ENCODE measurements at places on chromosomes 2 and 18. TPM values are rescaled to one million over a fixed set of nuclear protein-coding genes. Genes with fewer than 3 reads are reported as not detected.

DNA sequence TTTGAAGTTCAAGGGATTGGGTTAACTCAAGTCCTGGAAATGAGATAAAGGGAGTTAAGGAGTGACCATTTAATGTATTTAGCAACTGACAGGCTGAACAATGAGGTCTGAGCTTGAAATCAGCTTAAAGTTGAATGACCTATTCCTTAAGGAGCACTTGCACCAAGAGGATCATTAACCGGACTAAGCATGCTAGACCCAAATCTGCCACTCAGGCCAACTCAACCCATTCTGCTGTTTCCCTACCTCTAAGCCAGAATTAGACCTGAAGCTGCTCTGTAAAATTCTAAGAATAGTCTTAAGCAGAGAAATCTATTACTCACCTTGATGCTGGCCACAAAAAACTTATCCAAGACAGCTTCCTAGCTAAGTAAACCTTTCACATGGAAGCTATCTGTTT, 59.8 kb downstream of the SPRED2 start:
- H3K27me3 ChIP-seq: no peaks in the 10 kb centered on the region
- H3K27ac ChIP-seq: no peak overlapping the region
- H3K36me3 ChIP-seq: peaks cover 15% of the 10 kb centered on the region
- peaks cover 89% of the 10 kb centered on the region for H3K4me1 ChIP-seq

BOD1L2 gene
- not detected for total RNA-seq

XDH gene
- total RNA-seq: 1.6 TPM

GRCh38 chr2:187266645-187267044, 181.4 kb downstream of the CALCRL start:
- H3K27ac ChIP-seq: no peak overlapping the region
- DNase-seq: no peak
- H3K4me1 ChIP-seq: no peaks in the 10 kb centered on the region
- H3K27me3 ChIP-seq: peaks cover 1% of the 10 kb centered on the region
- no peak overlapping the region for H3K4me3 ChIP-seq

HK2 gene
- total RNA-seq: 50.1 TPM

ANKRD62 gene
- not detected for total RNA-seq

Measured in HFFc6 (cell line).